DMS53 (cell line): ENCODE measurements at places on chromosomes 4 and X.

DNA sequence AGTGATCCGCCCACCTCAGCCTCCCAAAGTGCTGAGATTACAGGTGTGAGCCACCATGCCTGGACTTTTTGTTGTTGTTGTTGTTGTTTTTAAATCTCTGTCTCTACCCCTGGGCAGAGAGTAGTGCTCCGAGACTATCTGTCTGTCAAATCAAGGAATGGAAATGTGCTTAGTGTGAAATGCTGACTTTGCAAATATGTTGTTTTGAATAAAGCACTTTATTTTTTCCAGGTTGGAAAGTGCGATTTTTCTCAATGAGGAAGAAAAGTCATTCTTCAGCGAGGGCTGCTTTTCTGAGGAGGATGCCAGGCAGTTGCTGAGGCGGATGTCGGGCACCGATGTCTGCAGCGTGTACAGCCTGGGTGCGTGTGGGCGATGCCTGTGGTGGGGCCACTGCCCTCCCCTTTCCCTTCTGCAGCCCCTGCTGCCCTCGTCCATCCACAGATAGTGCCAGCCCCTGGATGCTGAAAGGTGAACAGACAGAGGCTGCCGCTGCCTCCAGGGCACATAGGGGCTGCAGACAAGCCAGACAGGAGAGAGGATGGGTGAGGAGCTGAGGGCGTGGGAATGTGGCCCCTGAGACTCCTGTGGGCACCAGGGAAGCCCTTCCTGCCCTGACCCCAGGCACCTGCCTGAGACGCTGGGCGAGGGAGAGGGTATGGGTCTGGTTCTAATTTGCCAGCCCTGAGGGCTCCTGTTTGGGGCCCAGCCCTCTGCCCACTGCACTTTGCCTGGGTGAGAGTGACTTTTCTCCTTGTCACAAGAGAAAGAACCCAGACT, 23.7 kb downstream of the SH3TC1 start:
- no peak for DNase-seq

DNA sequence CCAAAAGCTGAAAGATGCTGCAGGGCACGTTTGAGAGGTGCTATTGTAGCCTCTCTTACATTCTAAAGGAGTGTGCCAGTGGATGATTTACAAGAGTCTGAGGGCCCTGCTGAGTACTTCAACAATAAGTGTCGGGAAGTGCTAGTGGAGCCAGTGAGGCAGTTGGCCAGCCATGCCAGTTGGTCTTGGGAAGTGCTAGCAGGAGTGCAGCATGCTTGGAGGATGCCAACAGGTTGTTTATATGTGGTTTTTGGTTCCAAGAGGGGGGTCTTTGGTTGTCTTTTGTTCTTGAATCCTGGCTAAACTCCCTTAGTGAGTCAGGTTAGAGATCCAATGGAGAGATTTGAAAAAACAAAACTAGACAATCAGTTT, 335.3 kb downstream of the PABPC4L start:
- DNase-seq, result peak; percentile 6

DNA sequence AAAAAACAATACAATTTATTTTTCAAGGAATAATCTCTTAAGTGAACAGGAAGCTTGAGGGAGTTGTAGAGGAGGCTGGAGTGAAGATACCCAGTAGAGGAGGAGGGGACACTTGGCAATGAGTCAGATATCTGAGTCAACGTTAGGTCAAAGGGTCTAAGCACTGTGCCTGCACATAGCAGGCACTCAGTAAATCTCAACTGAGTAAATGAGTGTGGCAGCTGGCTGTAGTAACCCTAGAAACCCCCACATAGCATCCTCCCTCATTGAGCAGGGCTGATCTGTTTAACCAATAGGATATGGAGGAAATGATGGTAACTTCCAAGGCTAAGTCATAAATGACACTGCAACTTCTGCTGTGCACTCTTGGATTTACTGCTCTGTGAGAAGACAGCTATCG, 186.0 kb upstream of the FAM241A start:
- peak; percentile 36 for DNase-seq

GRCh38 chrX:39309018-39309635, 507.9 kb downstream of the MID1IP1 start:
- peak; percentile 89 for DNase-seq

DNA sequence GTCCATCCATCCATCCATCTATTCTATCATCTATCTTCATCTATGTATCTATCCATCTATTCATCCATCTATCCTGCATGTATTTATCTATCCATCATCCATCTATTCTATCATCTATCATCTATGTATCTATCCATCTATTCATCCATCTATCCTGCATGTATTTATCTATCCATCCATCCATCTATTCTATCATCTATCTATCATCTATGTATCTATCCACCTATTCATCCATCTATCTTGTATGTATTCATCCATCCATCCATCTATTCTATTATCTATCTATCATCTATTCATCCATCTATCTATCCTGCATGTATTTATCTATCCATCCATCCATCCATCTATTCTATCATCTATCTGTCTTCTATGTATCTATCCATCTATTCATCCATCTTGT, 65.9 kb upstream of the PPP2R3B start:
- DNase-seq, result no peak
